ENCODE measurements at places on chromosomes 3 and 15.

- DNase-seq = no peak
These were observed 78.1 kb upstream of the LMOD3 start for GRCh38 chr3:69200384-69201068.

DNA sequence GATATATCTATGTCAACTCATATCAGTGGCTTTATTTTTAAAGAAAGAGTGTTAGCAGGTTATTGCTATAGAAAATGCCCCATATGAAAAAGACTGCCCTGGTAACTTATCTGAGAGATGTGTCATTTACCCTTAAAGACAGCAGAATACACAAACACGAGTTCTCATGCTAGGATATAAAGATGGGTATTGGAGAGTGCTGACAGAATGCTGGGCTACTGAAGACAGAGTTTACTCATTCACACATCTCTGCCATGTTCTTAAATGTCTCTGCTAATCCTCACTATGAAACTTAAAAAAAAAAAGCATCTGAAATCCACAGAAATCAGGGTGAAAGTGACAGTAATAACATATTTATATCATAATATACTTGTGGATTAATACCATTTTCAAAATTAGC, 126.7 kb downstream of the FOXP1 start:
- DNase-seq = no peak

DNA sequence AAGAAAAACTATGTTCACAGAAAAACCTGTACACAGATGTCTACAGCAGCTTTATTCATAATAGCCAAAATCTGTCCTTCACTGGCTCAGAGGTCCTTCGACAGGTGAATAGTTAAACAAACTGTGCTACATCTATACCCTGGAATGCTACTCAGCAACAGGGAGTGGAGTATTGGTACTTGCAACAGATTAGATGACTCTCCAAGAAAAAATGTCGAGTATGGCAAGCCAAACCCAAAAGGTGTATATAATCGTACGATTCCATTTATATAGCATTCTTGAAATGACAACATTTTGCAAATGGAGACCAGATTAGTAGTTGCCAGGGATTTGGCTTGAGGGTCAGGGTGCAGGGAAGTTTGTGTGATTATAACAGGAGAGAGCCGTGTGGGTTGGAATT, 22.4 kb upstream of the RGMA start:
- DNase-seq = no peak

DNA sequence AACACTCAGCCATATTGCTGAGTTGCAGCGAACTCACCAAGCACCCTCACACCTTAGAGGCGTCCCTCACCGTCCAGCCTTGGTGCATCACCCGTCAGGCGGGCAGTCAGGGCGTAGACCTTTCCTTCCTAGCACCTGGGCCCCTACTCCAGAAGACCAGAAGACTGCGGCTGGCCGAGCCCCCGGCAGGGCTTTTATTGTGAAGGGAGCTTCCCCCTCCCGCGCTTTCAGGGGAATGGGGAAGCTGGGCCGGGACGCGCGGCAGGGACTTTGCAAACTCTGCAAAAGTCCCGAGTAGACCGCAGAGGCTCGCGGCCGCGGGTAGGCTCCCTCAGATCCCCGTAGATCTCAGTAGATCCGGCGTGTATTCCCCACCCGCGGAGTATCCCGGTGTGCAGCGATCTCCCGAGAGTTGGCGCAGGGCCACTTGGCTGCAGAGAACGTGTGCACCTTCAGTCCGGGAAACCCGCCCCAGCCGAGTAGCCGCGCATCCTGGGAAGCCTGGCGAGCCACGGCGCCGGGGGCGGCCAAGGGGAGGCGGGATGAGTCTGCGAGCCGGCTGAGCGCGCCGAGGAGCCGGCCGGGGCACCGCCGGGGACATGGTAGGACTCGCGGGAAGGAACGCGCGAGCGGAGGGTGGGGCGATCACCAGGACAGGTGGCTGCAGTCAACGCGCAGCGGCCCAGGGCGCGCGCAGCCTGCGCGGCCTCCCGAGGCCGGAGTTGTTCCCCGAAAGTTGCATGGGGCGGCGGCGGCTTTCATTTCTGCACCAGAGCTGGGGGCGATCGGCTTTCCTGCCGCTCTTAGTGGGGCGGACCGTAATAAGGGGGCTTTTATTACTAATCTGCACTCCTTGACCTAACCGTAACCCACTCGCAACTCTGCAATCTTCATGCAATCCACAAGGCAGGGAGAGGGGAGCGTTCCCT, at the start of gene GASK1A:
GASK1A (plus strand) TSS at position 268 of the 929 bp plus-strand sequence; CDS start at position 600, 332 bp downstream.
- no peak for DNase-seq

DNA sequence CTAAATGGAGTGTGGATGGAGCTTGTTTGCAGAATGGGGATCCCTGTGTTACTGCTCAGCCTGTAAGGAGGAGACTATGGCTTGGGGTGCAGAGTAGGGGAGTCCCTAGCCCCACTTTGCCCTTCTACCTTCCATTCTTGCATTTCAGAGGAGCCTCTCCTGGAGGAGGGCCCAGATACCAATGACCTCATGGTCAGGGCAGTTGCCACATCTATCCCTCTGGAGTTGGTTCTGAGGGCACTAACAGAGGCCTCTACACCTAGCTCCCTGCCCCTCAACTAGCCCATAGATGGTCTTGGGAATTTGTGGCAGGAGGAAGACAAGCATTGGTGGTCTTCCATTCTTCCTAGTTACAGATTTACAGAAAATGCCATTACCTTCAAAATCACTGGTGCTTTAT, 6.1 kb downstream of the SKOR1 start:
- DNase-seq = no peak

GRCh38 chr15:60534546-60534945, 55.6 kb upstream of the ICE2 start:
- no peak for DNase-seq

- DNase-seq = no peak
These were observed 366.6 kb downstream of the SOX2 start for GRCh38 chr3:182078316-182078715.

GRCh38 chr15:50024281-50024680, 94.8 kb downstream of the ATP8B4 start:
- no peak for DNase-seq

Data from activated CD4-positive, alpha-beta T cell treated with anti-CD3 and anti-CD28 coated beads for 1 hour (primary cell).